ENCODE measurements at places on chromosomes 13 and 19.

GRCh38 chr19:29795461-29796172 lies 16.2 kb upstream of the CCNE1 start:
- no peak for DNase-seq

GRCh38 chr19:46460981-46461380 lies 10.4 kb downstream of the PNMA8A start:
- no peak for DNase-seq

DNA sequence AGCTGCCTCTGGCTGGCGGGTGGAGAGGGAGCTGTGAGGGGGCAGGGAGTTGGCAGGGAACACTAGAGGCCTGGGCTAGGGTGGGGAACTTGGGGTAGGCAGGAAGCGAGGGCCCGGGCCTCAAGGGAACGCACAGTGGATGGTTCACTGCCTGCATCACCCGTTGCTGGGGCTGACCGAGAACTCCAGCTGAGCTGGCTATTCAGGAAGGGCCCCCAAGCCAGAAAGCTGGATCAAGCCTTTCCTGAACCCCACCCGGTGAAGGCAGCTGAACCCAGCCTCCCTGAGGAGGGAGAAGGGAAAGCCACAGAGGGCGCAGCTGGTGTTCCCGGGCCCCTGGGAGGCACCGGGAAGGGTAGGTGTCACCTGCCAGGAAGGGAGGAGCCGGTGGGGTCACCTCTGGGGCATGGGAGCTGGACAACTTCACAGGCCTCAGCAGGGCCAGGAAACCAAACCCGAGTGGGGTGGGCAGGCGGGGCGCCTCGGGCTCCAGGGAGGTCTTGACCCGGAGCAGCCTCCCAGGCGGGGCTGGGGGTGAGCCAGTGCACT lies 13.9 kb downstream of the PALM start:
- DNase-seq = no peak

DNA sequence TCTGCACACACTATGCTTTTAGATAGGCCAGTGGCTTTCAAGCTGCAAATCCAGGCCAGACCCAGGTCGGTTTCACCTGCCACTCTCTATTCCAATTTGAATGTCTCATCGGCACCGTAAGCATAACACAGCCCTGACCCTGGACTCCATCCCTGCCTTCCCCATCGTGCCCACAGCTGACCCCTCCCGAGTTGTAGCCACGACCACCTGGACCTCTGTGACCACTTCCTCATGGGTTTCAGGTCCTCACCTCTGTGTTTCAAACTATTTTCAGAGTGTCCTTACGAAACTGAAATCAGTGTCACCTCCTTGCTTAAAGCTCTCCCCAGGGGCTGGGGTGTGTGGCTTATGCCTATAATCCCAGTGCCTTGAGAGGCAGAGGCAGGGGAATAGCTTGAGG lies 9.0 kb upstream of the HSH2D start:
- no peak for DNase-seq

DNA sequence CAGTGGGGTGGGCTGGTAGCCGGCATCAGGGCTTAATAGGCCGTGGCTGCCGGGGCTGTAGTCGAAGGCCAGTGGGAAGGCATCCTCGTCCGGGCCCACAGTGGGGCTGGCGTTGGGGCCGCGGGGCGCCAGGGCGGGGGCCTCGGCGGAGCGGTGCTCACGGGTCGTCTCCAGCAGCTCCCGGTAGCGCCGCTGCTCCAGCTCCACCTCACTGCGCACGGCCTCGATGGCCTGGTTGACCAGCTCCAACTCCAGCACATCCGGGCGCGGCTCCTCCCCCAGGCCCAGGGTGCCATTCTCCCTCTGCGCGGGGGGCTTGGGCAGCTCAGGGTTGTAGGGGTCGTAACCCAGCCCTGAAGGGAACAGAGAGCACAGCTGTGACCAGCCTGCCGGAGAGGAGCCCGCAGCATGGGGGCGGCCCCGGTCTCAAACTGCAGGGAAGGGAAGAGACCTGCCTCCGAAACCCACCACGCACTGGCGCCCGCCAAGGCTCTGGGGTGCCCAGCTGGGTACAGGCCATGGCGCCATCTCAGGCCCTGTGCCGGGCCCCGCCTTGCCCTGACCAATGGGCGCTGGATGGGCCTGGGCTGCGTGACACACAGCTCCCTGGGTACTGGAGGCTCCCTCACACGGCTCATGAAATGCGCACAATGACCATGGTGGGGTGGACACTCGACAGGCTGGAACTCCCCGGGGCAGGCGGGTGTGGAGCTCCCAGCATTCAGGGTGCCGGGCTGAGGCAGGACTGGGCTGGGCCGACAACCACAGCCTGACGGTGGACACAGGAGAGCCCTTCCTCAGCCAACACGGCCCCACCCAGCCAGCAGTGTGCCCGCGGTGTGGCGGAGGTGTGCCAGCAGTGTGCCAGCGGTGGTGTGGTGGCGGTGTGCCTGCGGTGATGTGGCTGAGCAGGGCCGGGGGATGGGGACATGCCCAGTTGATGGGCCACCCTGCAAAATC lies 16.5 kb upstream of the ATP8B3 start:
- DNase-seq = no peak

DNA sequence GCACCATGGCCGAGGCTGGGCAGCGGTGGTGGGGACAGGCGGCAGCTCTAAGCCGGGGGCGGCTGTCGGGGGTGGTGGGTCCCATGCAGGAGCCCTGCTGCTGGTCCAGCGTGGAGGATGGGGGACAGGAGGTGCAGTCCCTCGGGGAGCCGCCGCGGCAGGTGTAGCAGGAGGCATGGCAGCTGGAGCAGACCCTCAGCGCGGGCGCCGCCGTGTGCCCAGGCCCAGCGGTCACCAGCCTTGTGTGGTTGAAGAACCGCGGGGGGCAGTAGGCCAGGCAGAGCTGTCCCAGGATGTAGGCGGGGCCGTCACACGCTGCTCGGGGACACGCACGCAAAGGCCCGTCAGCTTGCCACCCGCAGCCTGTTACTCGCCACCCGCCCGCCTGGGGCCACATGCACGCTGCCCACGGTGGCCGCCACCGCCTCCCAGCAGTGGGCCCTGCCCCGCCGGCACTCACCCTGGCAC lies 2.9 kb upstream of the C19orf25 start:
- DNase-seq = no peak

- no peak for DNase-seq
These were observed at the start of gene C5AR1 for GRCh38 chr19:47309608-47310007. C5AR1 (plus strand) TSS chr19:47309861; CDS start chr19:47309896, 35 bp downstream.

- no peak for DNase-seq
These were observed 12.8 kb downstream of the MOB3A start for GRCh38 chr19:2083174-2083854.

DNA sequence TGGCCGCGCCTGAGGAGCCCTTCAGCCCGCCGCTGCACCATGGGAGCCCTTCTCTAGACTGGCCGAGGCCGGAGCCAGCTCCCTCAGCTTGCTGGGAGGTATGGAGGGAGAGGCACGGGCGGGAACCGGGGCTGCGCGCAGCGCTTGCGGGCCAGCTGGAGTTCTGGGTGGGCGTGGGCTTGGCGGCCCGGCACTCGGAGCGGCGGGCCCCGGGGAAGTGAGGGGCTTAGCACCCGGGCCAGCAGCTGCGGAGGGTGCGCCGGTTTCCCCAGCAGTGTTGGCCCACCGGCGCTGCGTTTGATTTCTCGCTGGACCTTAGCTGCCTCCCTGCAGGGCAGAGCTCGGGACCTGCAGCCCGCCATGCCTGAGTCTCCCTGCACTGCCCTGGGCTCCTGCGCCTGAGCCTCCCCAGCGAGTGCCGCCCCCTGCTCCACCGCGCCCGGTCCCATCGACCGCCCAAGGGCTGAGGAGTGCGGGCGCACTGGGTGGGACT lies 1890.0 kb upstream of the PCDH20 start:
- no peak for DNase-seq

DNA sequence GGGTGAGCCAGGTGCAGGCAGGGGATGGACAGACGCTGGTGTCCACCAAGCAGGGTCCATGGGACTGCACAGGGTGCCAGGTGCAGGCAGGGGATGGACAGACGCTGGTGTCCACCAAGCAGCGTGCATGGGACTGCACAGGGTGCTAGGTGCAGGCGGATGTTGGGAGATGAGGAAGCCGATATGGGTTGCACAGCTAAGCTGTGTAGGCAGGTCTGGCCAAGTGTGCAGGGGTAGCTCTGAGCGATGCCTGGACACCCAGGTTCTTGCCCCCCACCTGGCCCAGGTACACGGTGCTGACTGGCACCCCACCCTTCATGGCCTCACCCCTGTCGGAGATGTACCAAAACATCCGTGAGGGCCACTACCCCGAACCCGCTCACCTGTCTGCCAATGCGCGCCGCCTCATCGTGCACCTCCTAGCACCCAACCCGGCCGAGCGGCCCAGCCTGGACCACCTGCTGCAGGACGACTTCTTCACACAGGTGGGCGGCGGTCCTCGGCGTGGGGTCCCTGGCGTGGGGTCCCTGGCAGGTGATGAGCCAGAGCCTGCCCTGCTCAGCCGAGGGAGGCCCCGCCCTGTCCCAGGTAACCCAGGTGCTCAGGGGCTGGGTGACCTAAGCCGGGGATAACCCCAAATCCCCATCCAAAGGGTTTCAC lies 3.9 kb downstream of the PLK5 start:
- no peak for DNase-seq

- DNase-seq = no peak
These were observed 1.9 kb downstream of the PTPRS start for GRCh38 chr19:5338656-5339197.

- no peak for DNase-seq
These were observed 34.3 kb upstream of the STARD13 start for GRCh38 chr13:33319859-33320258.

- no peak for DNase-seq
These were observed 116.4 kb downstream of the TM9SF2 start for GRCh38 chr13:99617474-99618255.

Data from T-helper 17 cell (primary cell).